ENCODE measurements at places on chromosomes 2 and 18.

DNA sequence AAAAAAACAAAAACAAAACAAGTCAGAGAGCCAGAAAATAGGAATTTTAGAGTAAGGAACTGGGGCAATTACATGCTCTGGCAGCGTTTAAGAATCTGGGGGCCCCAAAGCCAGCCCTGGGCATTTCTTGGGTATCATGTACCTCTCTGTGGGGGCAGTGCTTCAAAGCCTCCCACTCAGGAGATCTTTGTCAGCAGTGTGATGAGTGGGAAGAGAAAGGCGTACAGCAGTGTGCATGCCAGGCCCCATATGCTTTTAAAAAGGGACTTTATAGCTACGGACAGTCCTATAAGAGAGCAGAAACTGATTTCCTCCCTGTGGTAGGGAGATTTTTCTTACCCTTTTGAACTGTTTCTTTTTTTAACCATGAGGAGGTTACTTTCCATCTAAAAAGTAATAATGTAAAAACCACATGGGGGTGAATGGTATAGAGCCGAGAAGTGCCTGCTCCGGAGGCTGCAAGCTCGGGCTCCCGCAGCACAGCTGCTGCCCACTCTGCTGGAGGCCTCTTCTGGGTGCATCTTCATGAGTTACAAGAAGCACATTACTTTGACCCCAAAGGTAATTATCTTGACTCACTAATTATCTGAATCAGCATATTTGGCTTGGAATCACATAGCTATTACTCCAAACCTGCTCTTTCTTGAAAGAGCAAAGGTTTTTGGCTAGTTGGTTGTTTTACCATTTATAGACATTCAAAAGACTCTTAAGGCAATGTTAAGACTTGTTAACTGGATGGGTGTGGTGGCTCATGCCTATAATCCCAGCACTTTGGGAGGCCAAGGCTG lies 46.4 kb downstream of the PROC start:
- DNase-seq = no peak

DNA sequence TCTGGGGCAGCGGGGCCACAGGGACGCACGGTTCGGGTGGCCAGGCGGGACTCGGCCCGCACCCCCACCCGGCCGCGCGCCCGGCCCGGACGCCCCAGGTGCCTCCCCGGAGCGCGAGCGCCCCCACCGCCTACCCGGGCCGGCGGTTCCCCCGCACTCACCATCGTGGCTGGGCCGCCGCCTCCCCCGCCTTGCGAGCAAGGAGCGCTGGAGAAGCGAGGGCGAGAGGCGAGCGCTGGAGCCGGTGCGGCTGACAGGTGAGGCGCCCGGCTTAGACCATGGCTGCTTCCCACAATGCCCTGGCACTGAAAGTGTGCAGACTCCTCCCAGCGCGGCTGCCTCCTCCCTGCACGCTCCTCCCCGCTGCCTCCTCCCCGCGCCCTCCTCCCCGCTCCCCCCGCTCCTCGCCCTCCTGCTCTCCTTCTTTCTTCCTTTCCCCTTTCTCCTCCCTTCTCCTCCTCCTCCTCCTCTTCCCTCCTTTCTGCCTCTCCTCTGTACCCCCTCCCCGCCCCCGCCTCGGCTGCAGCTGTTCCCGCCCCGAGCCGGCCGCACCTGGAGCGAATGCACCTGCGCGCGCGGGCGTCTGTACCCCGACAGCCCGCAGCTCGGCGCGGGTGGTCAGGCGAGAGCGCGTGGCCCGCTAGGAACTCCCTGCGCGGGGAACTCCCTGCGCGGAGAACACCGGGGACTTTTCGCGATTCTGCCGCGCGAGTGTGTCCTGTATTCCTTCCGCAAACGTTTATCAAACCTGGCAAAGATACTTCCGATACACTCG lies at the start of gene AP1S3:
Gene AP1S3, minus strand, starts transcription at position 296 of the 775 bp plus-strand sequence. Its CDS starts 132 bp downstream, at position 164.
- DNase-seq = peak; percentile 55

- DNase-seq = no peak
These were observed 56.7 kb downstream of the GPR39 start for GRCh38 chr2:132473174-132473883.

GRCh38 chr2:206232287-206233035 lies 42.0 kb upstream of the ZDBF2 start:
- DNase-seq = no peak

- no peak for DNase-seq
These were observed 42.4 kb downstream of the TMEM237 start for GRCh38 chr2:201600906-201601305.

GRCh38 chr18:70172225-70172624 lies 33.3 kb downstream of the RTTN start:
- DNase-seq = no peak

DNA sequence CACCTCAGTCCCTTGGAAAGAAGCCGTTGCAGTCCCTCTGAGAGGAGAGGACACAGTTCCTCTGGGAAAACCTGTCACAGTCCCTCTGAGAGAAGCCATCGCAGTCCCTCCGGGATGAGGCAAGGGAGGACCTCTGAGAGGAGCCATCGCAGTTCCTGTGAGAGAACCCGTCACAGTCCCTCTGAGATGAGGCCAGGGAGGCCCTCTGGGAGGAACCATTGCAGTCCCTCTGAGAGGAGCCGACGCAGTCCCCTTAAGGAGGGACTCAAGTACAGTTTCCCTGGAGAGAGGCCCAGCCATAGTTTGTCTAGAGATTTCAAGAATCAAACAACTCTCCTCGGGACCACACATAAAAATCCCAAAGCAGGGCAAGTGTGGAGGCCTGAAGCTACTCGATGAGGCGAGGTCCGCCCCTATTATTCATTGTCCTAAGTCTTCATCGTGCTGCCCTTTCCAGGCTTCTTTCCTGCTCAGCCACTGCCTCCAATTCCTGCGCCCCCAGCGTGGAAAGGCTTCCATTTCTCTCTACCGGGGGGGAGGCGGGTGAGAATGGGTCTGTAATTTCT lies 630 bp upstream of the ZNF512 start:
- no peak for DNase-seq

- no peak for DNase-seq
These were observed 105.9 kb downstream of the CERS6 start for GRCh38 chr2:168561991-168562390.

GRCh38 chr2:237422309-237422708 lies 8.3 kb upstream of the COL6A3 start:
- DNase-seq = no peak

- no peak for DNase-seq
These were observed 31.8 kb upstream of the RIOK3 start for GRCh38 chr18:23421277-23421676.

- no peak for DNase-seq
These were observed 69.7 kb upstream of the BOD1L2 start for GRCh38 chr18:57077005-57077765.

Data from inflammatory macrophage treated with lipopolysaccharide for 1 hour (primary cell).